ENCODE measurements at places on chromosomes 2 and 18.

- DNase-seq, result no peak
Observed at GRCh38 chr2:236977852-236978398, 107.8 kb upstream of the COPS8 start.

DNA sequence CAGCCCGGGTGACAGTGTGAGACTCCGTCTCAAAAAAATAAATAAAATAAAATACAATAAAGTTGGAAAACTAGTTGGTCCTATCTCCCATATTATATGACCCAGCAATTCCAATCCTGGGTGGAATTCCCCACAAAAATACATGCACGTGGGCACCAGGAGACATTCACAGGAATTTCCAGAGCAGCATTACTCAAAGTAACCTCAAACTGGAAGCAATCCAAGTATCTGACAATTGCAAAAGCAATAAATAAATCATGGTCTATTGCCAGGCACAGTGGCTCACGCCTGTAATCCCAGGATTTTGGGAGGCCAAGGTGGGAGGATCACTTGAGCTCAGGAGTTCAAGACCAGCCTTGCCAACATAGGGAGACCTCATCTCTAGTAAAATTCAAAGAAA, 101.2 kb upstream of the MAP4K4 start:
- no peak for DNase-seq

DNA sequence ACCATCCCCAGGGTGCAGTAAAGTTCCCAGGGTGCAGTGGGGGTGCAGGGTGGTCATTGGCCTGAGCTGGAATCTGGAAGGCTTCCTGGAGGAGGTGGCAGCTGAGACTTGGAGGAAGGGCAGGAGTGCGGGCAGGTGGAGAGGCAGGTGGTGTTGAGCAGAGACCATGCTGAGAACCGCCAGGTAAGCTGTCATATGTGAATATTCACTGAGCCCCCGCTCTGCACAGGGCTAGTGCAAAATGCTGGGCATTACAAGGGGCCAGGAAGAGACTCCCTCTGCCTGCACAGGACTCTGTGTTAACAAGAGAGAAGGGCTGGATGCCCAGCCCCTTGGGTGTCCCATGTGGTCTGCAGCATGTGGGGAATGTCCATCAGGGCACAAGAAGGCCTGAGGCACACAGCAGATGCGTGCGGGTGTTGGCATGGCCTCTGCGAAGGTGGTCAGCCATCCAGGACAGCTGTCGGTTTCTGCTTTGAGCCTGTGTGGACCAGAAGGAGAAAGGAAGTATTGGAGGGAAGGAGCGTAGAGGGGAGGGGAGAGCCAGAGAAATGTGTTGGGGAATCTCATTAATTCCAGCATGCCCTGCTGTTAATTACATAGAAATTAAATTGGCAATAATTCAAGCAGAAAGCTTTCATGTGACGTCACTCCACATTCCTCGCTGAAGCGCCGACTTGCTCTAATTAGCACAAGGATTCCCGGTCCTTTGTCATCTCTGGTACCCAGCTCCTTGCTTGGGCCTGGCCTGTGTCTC, 62.8 kb upstream of the OTOS start:
- no peak for DNase-seq

DNA sequence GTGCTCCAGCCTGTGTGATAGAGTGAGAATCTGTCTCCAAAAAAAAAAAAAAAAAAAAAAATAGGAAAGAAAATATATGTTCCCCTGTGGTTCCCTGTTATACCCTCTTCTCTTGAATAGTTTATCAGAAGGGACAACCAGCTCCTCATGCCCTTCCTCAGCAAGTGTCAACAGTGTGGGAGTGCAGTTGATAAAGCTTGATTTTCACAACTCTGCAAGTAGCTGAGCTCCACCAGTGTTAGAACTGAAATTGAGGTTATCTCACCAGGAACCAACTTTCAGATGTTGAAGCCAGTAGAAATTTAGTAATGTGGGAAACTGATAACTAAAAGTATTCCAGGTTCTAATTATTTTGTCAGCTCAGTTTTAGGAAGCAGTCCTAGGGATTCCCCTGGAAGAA, 25.1 kb downstream of the NEDD4L start:
- DNase-seq, result no peak

GRCh38 chr18:10113121-10114022, 199.6 kb downstream of the VAPA start:
- no peak for DNase-seq

GRCh38 chr2:44515416-44515815, 153.7 kb downstream of the CAMKMT start:
- DNase-seq, result no peak

- DNase-seq, result no peak
Observed at GRCh38 chr18:5627776-5628511, 84.1 kb upstream of the EPB41L3 start.

- DNase-seq, result no peak
Observed at GRCh38 chr18:57666818-57667497, 45.3 kb upstream of the NARS1 start.

DNA sequence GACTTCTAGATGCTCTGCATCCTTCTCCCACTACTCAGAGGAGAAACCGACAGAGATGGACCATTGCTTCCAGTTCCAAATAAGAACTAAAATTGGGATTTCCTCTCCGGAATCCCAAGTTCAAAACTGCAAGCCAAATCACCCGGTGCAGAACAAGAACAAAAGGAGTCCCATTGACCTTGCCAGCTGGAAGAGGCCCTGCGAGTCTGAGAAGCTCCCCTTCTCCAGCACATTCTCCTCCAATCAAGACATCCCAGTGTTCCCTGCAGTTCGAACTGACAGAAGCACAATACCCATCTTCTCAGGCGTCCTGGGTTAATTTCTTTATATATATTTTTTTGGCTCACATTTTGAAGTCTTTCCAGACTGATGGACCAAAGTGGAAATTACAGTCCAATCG, 195.3 kb upstream of the MEIS1 start:
- DNase-seq, result no peak

- no peak for DNase-seq
Observed at GRCh38 chr18:48943333-48943732, 7.4 kb downstream of the SMAD7 start.

DNA sequence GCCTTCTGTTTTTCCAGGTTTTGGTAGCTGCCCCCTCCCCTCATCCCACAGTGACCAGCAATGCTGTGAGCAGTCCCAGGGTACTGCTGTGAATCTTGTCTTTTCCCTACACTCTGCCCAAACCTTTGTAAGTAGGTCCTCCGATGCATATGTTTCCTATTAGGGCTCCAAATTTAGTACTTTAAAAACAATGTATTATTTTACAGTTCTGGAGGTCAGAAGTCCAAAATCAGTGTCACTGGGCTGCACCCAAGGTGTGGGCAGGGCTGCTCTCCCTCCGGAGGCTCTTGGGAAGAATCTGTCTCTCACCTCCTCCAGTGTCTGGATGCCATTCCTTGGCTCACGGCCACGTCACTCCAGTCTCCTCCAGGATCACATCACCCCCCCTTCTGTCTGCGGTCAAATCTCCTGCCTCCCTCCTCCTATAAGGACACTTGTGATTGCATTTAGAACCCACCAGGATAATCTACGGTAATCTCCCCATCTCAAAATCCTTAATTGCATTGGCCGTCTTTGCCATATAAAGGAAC, 208.5 kb downstream of the SH3BP4 start:
- no peak for DNase-seq

GRCh38 chr18:617970-618504, 21.2 kb downstream of the CLUL1 start:
- no peak for DNase-seq

GRCh38 chr2:240672076-240672700, 10.5 kb downstream of the AQP12B start:
- no peak for DNase-seq

GRCh38 chr18:57150828-57151227, 3.9 kb downstream of the BOD1L2 start:
- DNase-seq, result no peak

DNA sequence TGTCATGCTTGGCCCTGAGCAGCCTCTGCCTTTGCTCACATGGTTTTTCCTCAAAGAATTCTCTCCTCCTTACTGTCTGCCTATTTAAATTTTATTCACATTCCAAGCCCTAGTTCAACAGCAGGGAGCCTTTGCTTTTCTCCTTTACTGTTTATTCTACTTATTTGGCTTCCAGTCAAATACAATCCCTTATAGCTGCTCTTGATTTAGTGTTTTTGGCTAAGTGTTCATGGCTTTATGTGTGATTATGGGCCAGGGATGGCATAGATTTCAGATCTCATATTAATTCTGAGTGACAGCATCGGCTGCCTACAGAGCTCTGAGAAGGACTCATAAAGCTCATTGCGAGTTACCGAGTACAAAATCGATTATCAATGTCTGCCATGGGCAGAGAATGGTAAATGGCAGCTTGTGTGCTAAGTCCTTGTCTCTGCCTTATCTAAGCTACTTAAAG, 106.7 kb downstream of the METTL8 start:
- no peak for DNase-seq

GRCh38 chr18:60875957-60876507, 457.2 kb upstream of the CDH20 start:
- no peak for DNase-seq

GRCh38 chr18:2920027-2920426, 73.2 kb downstream of the EMILIN2 start:
- no peak for DNase-seq

DNA sequence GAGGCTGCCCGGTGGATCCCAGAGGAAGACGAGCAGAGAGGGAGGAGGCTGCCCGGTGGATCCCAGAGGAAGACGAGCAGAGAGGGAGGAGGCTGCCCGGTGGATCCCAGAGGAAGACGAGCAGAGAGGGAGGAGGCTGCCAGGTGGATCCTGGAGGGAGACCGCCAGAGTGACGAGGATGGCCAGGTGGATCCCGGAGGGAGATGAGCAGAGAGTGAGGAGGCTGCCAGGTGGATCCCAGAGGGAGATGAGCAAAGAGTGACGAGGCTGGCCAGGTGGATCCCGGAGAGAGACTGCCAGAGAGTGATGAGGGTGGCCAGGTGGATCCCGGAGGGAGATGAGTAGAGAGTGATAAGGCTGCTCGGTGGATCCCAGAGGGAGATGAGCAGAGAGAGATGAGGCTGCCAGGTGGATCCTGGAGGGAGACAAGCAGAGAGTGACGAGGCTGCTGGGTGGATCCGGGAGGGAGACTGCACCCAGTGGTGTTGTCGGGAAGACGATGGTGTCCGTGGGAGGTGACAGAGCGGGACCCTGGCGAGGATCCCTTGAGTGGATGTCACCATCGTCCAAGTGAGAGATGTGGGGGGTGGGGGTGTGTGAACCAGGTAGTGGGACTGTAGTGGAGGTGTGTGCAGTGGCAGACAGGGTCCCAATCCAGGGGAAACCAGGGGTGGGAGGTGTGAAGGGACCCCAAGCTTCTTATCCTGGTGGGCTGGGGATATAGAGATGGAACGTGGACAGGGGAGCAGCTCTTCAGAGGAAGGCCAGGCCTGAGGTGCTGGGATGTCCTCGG, 22.3 kb downstream of the DCDC2C start:
- peak; percentile 94 for DNase-seq

GRCh38 chr2:205901491-205901890, 184.5 kb downstream of the INO80D start:
- DNase-seq, result no peak

- DNase-seq, result no peak
Observed at GRCh38 chr18:32381761-32382160, 88.9 kb downstream of the GAREM1 start.

- no peak for DNase-seq
Observed at GRCh38 chr2:176804392-176804791, 408.2 kb upstream of the HNRNPA3 start.

GRCh38 chr2:130828461-130828860, 8.3 kb upstream of the ARHGEF4 start:
- DNase-seq, result no peak

DNA sequence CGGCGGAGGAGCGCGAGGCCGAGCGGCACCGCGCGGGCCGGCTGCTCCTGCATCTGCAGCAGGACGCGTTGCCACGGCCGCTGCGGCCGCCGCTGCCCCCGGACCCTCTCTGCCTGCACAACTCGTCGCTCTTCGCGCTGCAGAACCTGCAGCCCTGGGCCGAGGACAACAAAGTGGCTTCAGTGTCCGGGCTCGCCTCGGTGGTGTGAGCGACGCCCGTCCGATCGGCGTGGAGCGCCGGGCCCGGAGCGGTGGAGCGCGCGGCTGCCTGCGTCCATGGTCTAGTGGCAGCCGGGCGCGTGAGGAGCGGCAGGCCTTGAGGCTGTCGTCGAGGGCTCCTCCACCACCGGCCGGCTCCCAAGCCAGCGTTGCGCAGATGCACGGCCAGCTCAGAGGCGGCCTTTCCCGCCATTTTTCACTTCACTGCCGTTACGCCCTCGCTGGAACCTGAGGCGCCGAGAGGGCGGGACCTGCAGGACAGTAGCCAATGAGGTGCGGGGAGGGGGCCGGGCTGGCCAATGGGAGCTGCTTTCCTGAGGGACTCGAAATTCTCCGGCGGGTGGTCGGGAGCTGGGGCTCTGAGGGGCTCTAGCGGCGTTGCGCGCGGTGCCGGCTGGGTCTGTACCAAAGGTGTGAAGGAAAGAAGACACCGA, 1.9 kb downstream of the TLX2 start:
- no peak for DNase-seq

DNA sequence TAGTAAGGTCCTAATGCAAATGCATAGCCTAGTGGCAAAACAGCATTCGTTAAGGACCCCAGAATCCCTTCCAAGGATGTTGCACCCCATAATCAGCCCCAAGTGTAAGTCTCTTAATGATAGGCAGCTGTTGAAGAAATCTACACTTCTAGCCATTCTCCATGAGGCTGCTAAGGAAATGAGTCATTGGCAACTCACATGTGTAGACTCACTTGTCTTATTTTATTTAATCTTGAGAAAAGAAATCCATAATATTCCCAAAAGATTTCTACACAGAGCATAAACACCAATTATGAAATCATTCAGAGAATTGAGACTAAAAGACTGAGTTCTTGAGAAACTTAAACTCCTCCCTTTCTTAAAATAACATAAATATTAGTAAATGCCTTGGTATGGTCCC, 52.4 kb downstream of the AKAIN1 start:
- no peak for DNase-seq

GRCh38 chr18:10421859-10422258, 32.6 kb upstream of the APCDD1 start:
- DNase-seq, result no peak

DNA sequence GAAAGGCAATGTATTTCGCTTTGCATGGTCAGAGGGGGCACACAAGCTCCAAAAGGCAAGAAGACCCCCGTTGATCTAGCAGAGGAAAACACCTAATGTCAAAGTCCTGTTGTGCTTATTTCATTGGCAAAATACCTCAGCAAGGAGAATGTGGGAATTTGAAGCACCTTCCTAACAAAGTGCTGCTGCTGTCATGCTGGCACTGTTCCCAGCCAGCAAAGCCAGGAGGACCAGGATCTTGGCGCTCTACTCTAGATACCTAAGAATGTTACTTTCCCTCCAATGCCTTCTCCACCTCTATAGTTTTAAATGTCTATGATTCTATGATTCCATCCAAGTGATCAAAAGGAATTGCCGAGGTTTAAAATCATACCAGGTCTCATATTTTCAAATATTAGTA, 867.9 kb upstream of the POU3F3 start:
- no peak for DNase-seq

GRCh38 chr2:38733300-38733971, 17.7 kb downstream of the SRSF7 start:
- no peak for DNase-seq

- DNase-seq, result no peak
Observed at GRCh38 chr2:172285010-172285621, 142.3 kb upstream of the ITGA6 start.
